AG10803 (cell line): ENCODE measurements at places on chromosomes 4 and X.
A peak's percentile ranks its signal among the peaks of the same experiment; 100 is the strongest.

DNA sequence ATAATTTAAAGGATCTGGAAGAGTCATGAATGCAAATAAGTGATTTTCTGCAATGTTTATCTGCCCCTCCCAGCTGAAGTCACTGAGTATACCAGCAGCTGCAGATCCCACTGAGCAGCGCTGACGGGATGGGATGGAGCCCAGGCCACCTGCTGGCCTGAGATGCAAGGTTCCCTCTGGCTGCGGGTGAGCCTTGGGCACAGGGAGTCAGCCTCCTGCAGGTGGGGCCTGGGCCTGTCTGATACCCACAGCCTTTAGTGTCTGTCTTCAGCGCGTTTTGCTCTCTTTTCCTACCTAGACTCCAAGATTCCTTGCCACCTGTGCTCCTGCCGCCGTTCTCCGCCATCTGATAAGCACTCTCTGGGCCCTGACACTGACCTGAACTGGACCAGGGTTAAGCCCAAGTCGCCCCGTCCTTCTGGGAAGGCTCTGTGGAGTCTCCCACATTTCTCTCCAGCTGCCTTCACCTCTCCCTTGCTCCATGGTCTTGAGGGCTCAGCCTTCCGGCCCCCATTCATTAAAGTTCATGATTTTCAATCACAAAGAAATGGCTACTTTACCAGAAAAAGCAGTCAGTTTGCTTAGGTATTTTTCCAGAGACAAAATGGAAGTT lies 223.1 kb upstream of the FAT1 start:
- no peak for DNase-seq

GRCh38 chr4:111400741-111401140 lies 744.5 kb upstream of the FAM241A start:
- DNase-seq: peak; percentile 75

GRCh38 chr4:85092536-85092935 lies 126.0 kb upstream of the WDFY3 start:
- no peak for DNase-seq

DNA sequence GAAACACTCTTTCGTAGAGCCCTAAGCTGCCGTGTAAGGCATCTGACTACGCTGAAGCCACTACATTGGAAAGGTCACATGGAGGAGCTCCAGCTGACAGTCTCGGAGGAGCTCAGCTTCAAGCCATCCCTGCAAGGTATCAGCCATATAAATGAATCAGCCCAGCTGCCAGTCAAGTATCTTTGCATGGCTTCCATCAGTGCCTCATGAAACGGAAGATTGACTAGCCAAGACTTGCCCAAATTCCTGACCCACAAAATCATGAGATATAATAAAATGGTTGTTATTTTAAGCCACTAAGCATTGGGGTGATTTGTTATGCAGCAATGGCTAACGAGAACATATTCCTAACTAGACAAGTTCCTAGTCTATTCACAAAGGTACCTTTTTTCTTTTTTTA lies 104.1 kb upstream of the SCOC start:
- no peak for DNase-seq

DNA sequence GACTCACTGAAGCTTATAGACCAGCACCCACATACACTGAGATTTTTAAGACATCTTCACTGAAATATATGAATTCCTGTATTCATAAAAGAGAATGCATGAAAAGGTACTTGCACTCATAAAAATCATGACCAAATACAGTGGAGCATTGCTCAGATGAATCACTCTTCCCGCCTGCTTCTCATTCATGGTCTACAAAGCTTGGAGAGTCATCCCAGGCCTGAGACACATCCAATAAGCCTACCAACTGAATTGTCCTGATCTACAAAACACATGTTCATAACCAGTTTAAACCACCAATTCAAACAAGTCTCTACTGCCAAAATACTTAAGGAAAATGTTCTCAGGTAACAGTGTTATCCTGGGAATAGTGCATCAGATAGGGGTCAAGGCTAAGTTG lies 38.1 kb downstream of the PROM1 start:
- DNase-seq: no peak

DNA sequence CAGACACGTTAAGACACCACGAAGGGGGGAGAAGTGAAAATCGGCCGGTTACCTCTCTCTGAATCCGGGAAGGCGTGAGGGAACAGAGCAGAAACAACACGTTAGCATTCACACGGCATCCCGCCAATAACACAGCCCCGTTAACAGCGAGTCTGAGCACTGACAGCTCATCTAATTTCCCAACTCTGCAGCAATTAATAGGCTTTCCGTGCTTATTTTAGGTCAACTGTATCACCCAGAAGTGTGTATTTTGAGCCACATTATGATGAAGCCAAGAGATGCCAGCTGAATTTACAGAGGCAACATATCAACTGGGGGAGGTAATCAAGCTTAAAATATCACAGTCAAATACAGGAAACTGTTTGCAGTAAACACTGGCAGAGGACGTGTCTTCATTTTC lies 92.6 kb downstream of the NSUN7 start:
- DNase-seq: no peak

GRCh38 chr4:111011458-111011857 lies 388.6 kb upstream of the PITX2 start:
- DNase-seq: no peak

GRCh38 chrX:49282647-49283011 lies 13.0 kb downstream of the PPP1R3F start:
- DNase-seq: peak; percentile 22

DNA sequence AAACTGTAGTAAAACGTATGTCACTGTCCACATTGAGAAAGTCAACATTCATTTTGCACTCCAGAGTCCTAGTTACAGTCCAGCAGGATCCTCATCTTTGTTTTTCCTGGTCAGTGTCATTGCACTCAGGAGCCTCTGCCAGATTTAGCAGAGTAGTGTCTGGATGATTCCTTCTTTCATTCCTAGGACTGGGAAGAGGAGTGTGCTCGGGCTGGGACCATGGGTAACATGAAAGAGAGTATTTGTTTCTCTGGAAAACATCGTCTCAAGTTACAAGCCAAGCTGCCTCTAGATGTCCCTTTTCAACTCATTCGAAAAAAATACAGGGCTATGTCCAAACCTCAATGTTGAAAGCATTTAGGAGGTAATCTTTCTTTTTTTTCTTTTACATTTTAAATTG lies 69.9 kb upstream of the TNIP3 start:
- no peak for DNase-seq

- DNase-seq: no peak
Observed at GRCh38 chrX:82658492-82658891, 849.6 kb upstream of the POU3F4 start.

DNA sequence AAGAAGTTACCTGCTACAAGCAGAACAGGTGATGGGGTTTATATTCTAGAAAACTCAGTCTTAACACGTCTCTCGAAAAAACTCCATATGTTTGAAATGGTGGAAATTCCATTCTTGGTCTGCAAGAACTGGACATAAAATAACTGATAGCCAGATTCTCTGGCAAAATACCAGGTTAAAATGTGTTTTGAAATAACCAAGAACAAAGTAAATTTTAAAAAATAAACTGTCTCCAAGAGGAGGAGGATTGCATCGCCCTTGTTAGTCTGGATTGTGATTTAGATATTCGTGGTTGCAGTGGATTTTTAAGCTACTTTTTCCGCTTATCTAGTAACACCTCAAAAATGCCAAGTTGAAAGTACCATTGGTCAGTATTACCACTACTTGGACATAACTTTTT lies 40.8 kb downstream of the CENPU start:
- DNase-seq: peak; percentile 51

- no peak for DNase-seq
Observed at GRCh38 chr4:173233857-173234256, 65.2 kb downstream of the GALNT7 start.

- no peak for DNase-seq
Observed at GRCh38 chrX:39582091-39582490, 515.7 kb downstream of the BCOR start.

DNA sequence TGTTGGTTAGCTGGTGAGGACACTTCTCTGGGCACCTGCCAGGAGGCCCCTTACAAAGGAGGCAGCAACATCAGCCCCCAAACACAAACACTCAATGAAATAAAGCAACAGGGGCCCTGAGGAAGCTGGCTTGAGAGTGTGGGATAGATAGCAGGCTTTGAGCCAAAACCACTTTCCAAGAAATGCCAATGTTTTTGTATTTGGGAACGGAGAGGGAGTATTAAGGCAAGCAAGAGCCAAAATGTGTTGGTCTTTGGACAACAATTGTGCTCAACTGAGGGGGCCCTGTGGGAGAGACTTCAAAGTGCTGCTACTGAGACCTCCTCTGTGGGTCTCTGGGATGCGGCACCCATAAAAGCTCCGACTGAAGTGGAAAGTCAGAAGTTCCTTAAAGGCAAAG lies 41.0 kb downstream of the RAI2 start:
- no peak for DNase-seq

DNA sequence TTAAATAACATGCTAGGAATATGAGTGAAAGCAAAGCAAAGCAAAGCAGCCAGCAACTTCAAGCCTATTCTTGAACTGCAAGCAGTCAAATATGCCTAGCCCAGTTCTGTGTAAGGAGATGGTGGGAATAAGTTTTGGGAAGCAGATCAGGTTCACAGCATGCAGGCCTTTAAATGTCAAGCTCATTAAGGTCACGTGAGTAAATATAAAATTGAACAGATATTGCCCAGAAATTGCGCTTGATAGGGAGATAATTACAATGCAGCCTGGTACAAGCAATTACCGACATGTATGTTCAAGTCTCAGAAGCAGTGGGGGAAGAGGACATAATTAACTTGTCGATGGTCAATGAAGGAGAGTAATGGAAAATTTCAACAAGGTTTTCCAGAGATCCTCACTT lies 6.0 kb downstream of the GNPDA2 start:
- no peak for DNase-seq

DNA sequence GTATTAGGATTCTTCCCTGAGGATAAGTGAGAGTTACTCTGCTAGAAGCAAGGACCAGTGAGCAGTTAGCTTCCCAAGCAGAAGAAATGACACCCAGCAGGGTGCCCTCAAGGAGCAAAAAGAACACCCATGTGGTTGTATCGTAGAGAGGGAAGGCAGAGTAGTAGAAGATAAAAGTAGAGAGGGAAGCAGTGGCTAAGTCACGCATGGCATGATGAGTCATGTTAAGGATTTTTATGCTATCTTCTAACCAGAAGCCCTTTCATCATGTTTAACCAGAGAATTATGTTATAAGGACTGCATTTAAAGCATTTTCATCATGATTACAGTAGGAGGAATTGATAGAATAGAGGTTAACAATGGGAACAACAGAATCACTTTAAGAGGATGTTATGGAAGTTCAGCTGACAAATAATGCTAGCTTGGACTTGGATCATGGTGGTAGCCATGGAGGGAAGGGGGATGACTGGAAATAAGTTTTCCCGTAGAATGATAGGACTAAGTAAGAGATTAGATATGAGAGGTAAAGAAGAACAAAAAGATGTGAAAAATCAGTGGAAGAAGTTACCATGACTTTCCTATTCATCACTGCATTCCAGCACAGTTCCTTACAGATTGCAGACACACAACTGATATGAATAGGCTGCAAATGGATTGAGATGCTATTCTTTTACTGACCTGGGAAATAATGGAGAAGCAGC lies 383.5 kb upstream of the INTU start:
- DNase-seq: peak; percentile 32

DNA sequence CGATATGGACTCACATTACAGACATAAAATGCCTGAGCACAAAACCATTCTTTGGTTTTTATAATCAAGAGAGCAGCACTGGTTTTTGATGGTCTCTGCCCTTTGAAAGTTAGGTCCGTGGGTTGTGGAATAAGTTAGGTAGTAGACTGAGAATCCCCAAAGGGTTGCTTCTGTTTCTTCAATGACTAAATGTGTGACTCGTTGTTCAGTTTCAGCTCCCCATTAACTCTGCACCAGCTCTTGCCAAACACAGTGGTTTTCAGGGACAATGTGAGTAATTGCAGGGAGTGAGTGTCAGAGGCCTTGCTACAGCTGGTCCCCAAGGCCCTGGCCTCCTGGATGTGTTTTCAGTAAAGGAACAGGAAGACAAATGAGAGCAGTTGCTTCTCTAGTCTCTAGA lies 24.8 kb downstream of the SMIM20 start:
- peak; percentile 82 for DNase-seq

- no peak for DNase-seq
Observed at GRCh38 chrX:37802028-37802427, 22.2 kb downstream of the CYBB start.

GRCh38 chr4:184350213-184350817 lies 124.0 kb downstream of the IRF2 start:
- no peak for DNase-seq

DNA sequence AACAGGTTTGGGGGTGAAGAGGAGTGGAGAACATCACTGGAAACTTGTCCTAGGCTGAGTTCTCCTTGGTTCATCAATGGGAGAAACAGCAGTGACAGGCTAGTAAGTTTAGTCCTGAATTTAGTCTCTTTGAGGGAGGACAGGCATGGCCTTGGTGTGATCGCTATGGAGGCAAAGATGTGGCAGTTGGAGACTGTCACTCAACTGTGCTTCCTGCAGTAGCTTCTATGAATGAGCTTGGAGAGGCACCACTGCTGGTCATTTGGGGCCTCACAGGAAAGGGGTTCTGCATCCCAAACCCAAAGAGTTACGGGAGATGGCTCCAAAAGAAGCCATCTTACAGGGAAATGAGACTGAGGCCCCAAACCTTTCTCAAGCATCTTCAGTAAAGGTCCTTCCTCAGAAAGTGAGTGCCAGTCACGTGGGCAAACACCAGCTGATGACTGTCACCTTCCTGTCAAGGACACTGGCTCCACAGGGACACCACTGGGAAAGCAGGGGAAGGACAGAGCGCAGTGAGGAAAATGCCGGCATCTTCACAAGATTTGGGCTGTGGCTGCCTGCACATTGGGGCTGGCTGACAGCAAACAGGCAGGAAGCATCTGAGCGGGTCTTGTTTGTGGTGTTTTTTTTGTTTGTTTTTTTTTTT lies 7.2 kb downstream of the MRFAP1 start:
- no peak for DNase-seq

DNA sequence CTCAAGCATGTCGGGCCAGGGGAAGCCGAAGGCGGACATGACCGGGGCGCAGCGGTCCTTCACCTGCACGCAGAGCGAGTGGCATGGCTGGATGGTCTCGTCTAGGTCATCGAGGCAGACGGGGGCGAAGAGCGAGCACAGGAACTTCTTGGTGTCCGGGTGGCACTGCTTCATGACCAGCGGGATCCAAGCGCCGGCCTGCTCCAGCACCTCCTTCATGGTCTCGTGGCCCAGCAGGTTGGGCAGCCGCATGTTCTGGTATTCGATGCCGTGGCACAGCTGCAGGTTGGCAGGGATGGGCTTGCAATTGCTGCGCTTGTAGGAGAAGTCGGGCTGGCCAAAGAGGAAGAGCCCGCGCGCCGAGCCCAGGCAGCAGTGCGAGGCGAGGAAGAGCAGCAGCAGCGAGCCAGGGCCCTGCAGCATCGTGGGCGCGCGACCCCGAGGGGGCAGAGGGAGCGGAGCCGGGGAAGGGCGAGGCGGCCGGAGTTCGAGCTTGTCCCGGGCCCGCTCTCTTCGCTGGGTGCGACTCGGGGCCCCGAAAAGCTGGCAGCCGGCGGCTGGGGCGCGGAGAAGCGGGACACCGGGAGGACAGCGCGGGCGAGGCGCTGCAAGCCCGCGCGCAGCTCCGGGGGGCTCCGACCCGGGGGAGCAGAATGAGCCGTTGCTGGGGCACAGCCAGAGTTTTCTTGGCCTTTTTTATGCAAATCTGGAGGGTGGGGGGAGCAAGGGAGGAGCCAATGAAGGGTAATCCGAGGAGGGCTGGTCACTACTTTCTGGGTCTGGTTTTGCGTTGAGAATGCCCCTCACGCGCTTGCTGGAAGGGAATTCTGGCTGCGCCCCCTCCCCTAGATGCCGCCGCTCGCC lies at the start of gene SFRP2:
TSS of gene SFRP2 (minus strand) at position 671 of the 864 bp plus-strand sequence. CDS start at position 423, 248 bp downstream.
- DNase-seq: no peak

- no peak for DNase-seq
Observed at GRCh38 chr4:93532234-93532633, 296.3 kb upstream of the ATOH1 start.
